ENCODE measurements at places on chromosomes 2 and 18. TPM values are rescaled to one million over a fixed set of nuclear protein-coding genes. Genes with fewer than 3 reads are reported as not detected.

DNA sequence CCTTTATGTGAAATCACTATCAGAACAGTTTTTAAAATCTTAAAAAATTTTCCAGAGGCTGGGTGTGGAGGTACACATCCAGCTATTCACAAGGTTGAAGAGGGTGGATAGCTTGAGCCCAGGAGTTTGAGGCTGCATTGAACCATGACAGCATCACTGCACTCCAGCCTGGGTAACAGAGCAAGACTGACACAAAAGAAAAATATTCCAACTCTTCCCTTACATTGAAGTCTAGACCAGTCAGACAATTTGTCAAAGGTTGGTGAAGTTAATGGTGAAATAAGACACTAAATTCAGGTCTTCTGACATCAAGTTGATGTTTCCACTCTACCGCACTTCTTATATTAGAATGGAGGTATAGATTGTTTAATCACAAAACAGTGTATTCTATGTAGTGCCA, 52.8 kb downstream of the HYCC2 start:
- no peak overlapping the region for H3K27ac ChIP-seq
- peaks cover 2% of the 10 kb centered on the region for H3K36me3 ChIP-seq
- DNase-seq: peak; percentile 18
- no peaks in the 10 kb centered on the region for H3K27me3 ChIP-seq

The FN1 gene
- 312 TPM for total RNA-seq

- H3K4me1 ChIP-seq: peaks cover 12% of the 10 kb centered on the region
- H3K36me3 ChIP-seq: no peaks in the 10 kb centered on the region
- no peak for DNase-seq
- no peaks in the 10 kb centered on the region for H3K27me3 ChIP-seq
- H3K4me3 ChIP-seq: no peak overlapping the region
Measured at GRCh38 chr2:60347781-60348180, 205.7 kb downstream of the BCL11A start.

The ST6GAL2 gene
- 44.8 TPM for total RNA-seq

The ZNF397 gene
- 32.3 TPM for total RNA-seq

DNA sequence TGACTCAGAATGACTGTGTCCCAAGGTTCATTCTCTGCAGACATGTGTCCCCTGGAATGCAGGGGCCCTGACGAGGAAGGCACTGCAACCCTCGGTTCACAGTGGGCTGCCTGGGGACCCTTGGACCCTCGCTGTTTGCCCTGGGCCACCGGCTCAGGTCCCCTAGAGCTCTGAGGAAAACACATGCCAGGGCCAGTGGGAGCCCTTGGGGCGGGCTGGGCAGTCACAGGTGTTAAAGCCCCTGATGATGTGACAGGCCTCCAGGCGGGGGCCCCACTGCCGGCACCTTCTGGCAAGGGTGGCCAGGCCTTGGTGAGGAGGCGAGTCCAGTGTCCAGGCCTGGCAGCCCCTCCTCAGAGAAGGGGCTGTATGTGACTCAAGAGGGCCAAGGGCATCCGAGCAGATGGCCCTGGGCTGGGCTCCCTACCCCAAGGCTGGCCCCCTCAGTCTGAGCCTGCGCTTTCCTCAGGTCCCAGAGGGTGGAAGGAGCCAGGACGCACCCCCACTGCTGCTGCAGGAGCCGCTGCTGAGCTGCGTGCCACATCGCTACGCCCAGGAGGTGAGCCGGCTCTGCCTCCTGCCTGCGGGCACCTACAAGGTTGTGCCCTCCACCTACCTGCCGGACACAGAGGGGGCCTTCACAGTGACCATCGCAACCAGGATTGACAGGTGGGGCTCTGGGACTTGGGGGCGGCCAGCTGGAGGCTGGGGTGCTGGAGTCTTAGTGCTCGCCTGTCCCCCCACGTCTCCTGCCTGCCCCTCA, 11.1 kb downstream of the CAPN10 start:
- H3K27ac ChIP-seq: no peak overlapping the region
- H3K36me3 ChIP-seq: peaks cover 13% of the 10 kb centered on the region

The STARD7 gene
- total RNA-seq: 211 TPM

The REG1B gene
- not detected for total RNA-seq

GRCh38 chr2:216991563-216991962, 131.7 kb upstream of the TNP1 start:
- no peak for DNase-seq
- H3K27ac ChIP-seq: no peak overlapping the region
- no peaks in the 10 kb centered on the region for H3K36me3 ChIP-seq
- no peak overlapping the region for H3K4me3 ChIP-seq

DNA sequence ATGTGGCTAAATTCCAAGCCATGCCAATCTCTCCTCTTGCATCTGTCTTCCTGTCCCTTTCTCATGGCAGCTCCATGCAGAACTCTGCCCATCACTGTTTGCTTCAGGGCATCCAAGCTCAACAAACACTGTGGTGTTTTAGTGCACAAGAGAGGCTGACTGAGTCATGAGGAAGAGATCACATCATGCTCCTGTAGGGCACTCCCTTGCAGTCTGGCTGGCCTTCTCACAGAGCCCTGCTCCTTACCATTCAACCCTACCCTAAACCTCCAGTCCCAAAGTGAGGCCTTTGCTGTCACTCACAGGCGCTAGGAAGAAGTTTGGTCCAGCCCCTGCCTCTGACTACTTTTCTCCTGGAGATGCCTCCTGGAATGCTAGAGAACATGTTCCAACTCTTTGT, 194.0 kb downstream of the LRATD1 start:
- no peaks in the 10 kb centered on the region for H3K36me3 ChIP-seq
- DNase-seq: no peak
- no peaks in the 10 kb centered on the region for H3K4me1 ChIP-seq
- H3K27me3 ChIP-seq: no peaks in the 10 kb centered on the region

The HOXD3 gene
- 5.0 TPM for total RNA-seq

DNA sequence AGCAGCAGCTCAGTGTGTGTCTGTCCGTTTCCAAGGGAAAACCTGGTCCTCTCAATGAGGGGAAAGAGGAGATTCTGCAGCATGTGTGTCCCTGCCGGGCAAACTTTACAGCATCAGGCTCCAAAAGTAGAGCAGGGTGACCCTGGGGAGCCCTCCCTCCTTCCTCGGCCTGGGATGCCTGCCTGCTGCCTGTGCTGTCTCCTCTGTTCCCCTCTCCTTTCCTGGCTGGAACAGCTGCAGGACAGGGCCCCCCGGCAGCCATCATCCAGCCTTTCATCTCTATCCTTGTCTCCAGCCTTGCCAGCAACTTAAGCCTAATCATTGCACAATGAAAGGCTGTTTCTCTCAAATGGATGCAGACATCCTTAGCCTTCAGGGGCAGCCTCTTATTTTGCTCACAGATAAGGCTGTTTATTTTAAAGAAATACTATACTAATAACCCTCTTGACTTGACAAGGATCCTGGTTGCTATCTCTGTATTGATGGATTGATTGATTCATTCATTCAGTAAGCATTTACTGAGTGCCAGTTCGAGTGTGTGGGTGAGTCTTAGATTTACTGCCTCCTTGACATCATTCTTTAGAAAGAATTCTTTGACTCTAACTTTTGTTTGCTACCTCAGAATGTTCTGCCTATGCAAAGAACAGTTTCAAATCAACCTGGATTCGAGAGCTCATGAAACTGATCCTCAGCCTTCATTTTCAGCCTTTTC, 40.6 kb upstream of the EDAR start:
- H3K4me3 ChIP-seq: no peak overlapping the region
- no peak overlapping the region for H3K27ac ChIP-seq
- peaks cover 3% of the 10 kb centered on the region for H3K4me1 ChIP-seq
- H3K36me3 ChIP-seq: no peaks in the 10 kb centered on the region
- H3K27me3 ChIP-seq: no peaks in the 10 kb centered on the region

GRCh38 chr2:3195641-3196476, 181.8 kb downstream of the EIPR1 start:
- no peak overlapping the region for H3K27ac ChIP-seq
- H3K4me1 ChIP-seq: peaks cover 5% of the 10 kb centered on the region
- H3K27me3 ChIP-seq: no peaks in the 10 kb centered on the region
- H3K36me3 ChIP-seq: peaks cover 4% of the 10 kb centered on the region

The TNFRSF11A gene
- 11.6 TPM for total RNA-seq

DNA sequence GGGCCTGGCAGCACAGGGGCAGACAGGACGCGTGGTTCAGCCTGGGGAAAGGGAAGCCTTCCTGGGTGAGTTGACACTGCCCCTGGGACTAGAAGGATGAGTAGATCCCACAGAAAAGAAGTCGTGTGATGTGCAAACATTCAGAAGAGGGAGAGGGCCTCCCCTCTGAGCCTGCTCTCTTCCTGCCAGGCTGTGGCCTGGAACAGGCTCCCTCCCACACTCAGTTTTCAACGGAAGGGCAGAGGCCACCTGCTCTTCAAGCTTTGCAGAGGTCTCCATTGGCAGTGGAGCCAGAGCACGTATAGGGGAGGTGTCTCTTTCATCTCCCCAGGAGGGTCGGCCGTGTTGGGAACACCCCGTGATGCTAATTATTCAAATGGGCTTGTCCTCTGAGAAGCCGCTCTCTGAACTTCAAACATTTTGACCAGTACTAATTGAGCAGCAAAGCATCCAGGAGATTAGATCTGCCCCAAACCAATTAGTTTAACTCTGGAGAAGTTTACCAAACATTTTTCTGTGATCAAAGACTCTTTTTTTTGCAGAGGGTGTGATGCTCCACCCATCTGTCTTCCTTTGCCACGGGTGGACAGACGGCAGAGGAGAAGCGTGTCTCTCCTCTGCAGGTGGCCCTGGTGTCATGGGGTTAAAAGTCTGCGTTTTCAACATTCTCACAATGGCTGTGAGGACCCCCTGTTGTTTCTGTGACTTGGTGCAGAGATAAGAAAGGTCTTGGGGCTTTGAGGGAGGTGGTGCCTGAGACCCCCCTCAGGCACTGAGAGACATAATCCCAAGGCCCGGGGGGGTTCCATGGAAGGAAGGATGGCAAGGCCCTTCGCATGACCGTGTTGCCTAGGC, 29.5 kb upstream of the ODC1 start:
- no peak overlapping the region for H3K27ac ChIP-seq
- no peak for DNase-seq
- no peaks in the 10 kb centered on the region for H3K36me3 ChIP-seq
- no peaks in the 10 kb centered on the region for H3K27me3 ChIP-seq
- no peaks in the 10 kb centered on the region for H3K4me1 ChIP-seq
- H3K4me3 ChIP-seq: no peak overlapping the region

The GKN1 gene
- not detected for total RNA-seq

- H3K27ac ChIP-seq: no peak overlapping the region
- H3K4me3 ChIP-seq: no peak overlapping the region
- DNase-seq: no peak
- no peaks in the 10 kb centered on the region for H3K36me3 ChIP-seq
- H3K4me1 ChIP-seq: no peaks in the 10 kb centered on the region
Measured at GRCh38 chr2:162012565-162013058, 61.4 kb downstream of the DPP4 start.

The SLC25A52 gene
- not detected for total RNA-seq

- H3K36me3 ChIP-seq: no peaks in the 10 kb centered on the region
- H3K4me3 ChIP-seq: no peak overlapping the region
- no peaks in the 10 kb centered on the region for H3K27me3 ChIP-seq
- H3K27ac ChIP-seq: no peak overlapping the region
- no peaks in the 10 kb centered on the region for H3K4me1 ChIP-seq
Measured at GRCh38 chr18:32980896-32981295, 208.1 kb upstream of the KLHL14 start.

DNA sequence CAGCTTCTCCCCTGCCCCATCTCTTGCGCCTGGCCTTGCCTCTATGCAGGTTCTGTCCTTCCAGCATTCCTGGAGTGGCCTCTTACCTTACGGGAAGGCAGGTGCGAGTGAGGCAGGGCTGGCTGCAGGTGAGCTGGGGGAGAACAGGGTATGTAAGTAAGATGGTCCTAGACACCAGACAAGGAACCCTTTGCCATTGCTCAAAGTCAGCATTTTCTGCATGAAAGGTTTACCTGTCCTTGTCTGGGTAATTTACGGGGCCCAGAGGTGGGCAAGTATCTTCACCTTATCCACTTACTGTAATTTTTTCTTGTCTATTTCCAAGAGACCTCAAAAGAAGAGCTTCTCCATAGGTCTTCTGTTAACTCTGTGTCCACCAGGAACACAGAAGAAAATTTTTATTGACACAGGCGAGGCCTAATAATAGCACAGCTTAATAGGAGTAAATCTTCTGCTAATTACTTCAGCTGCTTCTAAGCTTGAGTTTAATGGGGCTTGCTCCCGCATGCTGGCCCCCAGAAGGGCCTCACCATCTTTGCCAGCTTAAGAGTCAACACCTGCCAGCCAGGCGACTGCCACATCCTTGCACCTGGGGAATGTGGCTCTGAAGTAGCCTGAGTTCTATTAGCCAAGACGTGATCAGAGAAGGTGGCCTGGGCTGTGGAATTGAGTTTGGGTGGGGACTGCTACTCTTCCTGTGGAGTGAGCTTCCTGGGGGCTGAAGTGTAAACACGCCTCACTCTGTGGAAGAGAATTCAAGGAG, 27.1 kb downstream of the PCARE start:
- H3K27ac ChIP-seq: no peak overlapping the region
- no peak for DNase-seq
- no peaks in the 10 kb centered on the region for H3K27me3 ChIP-seq

GRCh38 chr2:31075941-31076590, 62.2 kb downstream of the GALNT14 start:
- H3K4me3 ChIP-seq: no peak overlapping the region
- H3K36me3 ChIP-seq: no peaks in the 10 kb centered on the region
- no peak for DNase-seq
- H3K27me3 ChIP-seq: no peaks in the 10 kb centered on the region

Measured in thyroid gland (tissue), 4 donors.